DMS 273 treated with DMSO at 0.1 percent for 48 hours (cell line): ENCODE measurements at places on chromosomes 16 and 17.

DNA sequence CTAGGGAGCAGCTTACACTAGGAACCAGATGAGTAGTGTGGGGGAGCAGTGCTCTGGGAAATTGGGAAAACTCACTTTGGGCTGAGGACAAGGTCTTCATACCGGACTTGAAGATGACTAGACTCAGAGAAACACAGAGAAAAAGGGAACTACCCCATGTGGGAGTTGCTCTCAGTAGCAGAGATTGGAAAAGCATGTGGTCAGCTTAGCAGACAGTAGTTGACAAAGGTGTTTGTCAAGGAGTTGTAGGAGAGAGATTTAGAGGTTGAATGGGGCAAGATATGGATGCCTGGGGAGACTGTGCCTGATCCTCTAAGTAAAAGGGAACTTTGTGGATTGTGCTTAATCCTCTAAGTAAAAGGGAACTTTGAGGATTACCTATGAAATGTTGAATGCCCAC, 194.5 kb upstream of the COX10 start:
- no peak for DNase-seq

DNA sequence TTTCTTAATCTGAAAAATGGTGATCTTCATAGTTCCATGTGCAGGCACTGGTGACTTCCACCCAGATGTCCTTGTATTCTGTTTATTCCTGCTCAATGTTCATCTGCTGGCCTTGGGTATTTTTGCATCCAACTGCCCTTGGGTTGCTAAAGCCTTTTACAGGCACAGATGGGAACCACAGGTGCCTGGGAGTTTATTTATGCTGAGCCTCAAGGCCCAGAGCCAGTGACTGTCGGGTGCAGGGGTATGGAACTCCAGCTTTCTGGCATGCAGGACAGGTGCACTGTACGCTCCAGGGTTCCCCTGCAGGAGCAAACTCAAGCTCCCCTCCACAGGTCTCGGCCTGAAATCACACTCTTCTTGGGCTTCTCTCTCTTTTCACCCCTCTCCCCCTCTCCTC, 22.3 kb downstream of the DYNLRB2 start:
- DNase-seq = no peak

DNA sequence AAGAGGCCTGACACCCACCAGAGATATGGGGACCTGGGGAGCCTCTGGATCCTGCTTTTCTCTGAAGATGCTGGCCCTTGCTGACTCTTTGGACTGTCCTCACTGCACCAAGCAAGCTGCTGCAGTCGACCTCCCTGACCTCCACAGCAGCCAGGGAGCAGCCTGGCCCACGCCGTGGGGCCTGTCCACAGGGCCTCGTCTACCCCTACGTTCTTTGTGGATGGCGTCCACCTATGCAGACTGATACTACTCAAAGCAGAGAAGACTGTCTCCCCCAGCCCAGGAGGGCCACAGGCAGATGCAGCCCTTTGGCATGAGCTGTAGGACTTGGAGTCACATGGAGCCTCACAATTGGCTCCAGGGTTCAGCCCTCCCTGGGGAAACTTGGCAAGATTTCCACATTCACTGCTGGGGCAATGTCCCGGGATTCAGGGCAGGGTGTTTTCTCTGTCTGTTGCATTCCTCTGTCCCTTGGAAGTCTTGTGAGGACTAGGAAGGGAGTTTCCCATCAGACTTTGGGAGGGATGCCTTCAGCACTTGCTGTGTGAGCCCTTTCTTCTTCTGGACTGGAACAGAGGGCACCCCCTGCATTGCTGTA, 152.2 kb downstream of the NTN1 start:
- DNase-seq = no peak

GRCh38 chr17:31997005-31997404, 10.2 kb upstream of the LRRC37B start:
- no peak for DNase-seq

DNA sequence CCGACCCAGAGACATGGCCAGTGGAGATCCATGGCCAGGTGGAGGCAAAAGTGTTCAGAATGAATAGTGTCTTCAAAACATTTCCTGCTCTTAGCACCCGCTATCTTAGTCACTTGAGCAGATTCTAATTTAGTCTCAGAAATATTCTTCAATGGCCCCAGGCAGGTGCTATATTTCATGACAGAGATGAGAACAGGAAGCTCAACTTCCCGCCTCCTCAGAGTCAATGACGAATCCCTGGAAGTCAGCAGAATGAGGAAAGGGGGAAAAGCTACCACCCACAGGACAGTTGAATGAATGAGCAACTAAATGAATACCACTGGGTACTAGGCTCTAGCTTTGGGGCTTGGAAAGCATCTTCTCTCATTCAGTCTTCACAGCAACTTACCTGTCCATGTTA, 147.2 kb downstream of the ASIC2 start:
- DNase-seq = no peak

DNA sequence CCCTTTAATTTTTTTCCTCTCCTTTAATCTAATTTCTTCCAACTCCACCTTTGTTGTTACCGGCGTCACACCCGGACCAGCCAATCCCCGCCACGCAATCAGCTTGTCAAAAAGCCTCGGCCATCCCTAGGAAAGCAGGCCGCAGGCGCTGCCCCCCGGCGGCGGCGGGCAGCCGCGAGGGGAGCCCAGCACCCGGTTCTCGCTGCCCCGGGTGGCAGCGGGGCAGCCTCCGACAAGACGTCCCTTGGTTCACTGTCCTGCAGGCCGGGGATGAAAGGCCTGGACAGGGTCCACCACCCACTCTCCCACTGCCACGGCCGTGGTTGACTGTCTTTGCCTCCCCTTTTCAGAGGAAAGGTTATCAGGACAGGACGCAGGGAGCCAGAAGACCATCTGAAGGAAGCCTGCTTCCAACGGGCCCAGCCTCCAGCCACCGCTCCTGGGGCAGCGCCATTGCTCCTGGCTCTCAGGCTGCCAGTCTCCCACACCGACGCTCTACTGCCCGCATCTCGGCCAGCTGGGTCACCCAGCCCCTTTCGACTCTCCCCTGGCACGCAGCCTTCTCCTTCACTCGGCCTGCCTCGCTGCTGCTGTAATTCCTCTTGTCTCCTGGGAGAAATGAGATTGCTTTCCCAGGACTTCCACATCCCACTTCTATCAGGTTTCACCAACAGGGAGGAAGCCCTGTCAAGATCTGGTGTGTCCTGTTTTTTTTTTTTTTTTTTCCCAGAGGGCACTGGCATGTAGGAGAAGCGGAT, 2.8 kb upstream of the UBTF start:
- peak; percentile 89 for DNase-seq

DNA sequence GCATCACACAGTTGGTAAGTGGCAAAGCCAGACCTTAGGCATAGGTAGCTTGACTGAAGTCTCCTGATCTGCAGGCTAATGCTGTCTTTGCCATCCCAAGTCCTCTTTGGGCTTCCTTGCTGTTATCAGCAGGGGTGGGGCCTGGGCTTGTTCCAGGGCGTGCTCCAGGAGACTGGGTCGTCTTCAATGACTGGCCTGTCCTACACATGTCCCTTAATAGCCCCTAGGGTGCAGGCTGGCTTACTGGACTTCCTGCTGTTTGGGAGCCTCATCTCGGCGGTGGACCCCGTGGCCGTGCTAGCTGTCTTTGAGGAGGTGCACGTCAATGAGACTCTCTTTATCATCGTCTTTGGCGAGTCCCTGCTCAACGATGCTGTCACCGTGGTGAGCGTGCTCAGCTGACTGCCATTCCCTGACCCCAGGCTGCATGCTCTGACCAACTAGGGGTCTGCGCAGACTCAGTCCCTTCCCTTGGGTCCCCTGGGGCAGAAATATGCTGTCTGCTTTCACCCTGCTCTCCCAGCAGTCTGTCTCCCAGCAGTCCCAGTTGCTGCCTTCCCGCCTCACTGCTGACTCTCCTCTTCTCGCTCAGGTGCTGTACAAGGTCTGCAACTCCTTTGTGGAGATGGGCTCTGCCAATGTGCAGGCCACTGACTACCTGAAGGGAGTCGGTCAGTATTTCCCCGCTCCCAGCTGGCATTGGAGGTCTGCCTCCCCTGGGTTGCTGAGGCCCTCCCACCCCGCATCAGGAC, 6.2 kb downstream of the SLC9A5 start:
- DNase-seq = no peak

DNA sequence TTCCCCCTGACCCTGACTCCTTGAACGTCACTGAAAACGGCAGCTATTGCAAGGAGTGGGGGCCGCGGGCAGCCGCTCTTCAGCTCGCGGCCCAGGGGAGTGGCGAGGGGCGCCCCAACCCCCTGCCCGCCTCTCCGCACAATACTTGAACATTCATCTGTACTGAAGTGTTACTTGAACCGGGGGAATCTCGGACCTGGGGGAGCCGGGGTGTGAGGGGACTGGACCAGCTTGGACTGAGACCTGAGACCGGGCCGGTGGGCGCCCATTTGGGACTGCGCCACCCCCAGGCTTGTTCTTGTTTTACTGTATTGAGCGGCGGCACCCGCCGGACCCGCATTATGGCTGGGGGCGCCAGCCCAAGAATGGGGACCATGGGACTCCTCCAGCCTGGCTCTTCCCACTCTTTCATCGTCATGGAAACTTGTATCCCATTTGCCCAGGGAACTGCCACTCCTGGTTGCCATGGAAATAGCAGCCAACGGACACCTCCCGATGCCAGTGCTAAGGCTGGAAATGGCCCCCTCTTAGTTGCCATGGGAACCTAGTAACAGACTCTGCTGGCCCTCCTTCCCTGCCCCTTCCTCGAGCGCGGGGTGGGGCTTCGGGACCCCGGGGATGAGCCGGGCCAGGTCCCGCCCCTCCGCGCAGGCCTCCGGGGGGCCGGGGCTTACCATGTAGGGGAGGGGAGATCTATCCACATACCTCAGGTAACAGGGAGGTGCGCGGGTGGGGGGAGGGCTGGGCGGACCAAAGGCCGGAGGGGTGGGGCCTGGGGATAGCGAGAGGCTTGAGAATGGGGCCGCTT, 805 bp upstream of the ORAI3 start:
- DNase-seq = peak; percentile 96

GRCh38 chr17:27567563-27567859, 63.5 kb upstream of the LGALS9 start:
- DNase-seq = no peak

DNA sequence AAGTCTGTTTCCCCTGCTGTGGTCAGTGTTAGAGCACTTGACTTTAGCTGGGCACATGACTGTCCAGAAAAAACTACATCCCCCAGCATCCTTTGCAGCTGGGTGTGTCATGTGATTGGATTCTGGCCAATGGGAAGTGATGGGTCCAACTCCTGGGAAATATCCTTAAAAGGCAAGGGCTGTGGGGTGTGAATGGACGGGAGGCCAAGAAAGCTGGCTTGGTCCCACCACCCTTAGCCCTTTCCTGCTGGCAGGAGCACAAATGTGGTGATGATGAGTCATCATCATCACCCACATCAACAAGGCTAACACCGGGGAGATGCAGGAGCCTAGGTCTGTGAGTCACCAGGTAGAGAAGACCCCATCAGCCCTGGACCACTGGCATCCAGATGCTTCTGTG, 341.7 kb downstream of the C16orf95 start:
- no peak for DNase-seq

GRCh38 chr16:6493555-6493954, 839.1 kb upstream of the RBFOX1 start:
- no peak for DNase-seq

DNA sequence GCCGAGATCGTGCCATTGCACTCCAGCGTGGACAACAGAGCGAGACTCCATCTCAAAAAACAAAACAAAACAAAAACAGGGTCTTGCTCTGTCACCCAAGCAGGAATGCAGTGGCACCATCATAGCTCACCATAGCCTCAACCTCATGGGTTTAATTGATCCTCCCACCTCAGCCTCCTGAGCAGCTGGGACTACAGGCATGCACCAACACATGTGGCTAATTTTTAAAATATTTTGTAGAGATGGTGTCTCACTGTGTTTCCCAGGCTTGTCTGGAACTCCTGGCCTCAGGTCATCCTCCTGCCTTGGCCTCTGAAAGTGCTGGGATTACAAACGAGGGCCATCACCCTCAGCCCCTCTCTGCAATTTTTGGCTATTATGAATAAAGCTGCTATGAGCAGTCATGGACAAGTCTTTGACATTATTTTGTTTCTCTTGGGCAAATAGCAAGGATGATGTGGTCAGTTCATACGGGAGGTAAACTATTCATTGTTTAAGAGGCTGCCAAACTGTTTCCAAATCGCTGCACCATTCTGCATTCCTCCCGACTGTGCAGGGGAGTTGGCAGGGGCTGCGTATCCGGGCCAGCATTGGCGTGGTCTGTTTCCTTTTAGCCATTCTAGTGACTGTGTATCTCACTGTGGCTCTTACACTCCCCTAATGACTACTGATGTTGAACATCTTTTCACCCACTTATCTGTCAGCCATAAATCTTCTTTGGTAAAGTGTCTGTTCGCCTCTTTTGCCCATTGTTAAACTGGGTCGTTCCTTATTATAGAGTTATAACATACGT, 21.1 kb downstream of the EIF4A3 start:
- no peak for DNase-seq

- DNase-seq = no peak
Observed at GRCh38 chr17:14098246-14098645, 28.9 kb downstream of the COX10 start.

DNA sequence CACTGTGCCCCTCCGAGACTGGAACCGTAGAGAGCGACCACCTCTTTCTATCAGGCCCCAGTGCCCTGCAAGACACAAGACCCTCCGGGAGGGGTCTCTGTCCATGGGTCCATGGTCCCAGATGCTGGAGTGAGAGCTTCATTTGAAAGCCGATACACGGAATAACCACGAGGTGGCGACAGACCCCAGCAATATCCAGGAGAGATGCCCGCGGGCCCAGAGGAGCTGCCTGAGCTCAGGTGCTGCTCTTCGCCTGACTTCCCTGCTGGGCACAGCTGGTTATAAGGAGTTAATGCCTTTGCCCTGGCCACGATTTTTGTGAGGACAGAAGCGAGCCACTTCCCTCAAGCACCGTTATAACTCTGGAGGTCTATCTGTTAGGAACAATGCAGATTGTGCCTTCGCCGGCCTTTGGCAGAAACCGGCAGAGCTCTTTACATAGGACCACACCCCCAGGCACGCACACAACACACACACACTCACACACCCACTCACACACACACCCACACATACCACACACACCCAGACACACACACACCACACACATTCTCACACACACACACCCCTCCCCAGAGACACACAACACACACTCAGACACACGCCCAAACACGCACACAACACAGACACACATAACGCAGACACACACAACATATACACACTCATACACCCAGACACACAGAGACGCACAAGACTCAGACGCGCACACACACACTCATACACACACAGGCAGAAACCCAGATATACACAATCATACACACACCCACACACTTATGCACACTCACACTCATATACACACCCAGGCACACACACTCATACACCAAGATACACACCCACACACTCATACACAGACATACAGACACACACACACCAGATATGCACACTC, 436.4 kb downstream of the SOX9 start:
- DNase-seq = peak; percentile 30

- DNase-seq = peak; percentile 47
Observed at GRCh38 chr16:80974649-80975376, 31.9 kb downstream of the CMC2 start.
